ENCODE measurements at places on chromosomes 3 and 15. TPM values are rescaled to one million over a fixed set of nuclear protein-coding genes. Genes with fewer than 3 reads are reported as not detected.
A peak's percentile ranks its signal among the peaks of the same experiment; 100 is the strongest.

Gene TEX55
- total RNA-seq = not detected

Gene GRAMD1C
- 9.2 TPM for total RNA-seq

Gene GOLGA8T
- total RNA-seq = 0.79 TPM

- DNase-seq = no peak
These were observed 120.0 kb downstream of the TMCO5A start for GRCh38 chr15:38054488-38054887.

- DNase-seq = no peak
These were observed 23.5 kb upstream of the ARPIN start for GRCh38 chr15:89936051-89936785.

DNA sequence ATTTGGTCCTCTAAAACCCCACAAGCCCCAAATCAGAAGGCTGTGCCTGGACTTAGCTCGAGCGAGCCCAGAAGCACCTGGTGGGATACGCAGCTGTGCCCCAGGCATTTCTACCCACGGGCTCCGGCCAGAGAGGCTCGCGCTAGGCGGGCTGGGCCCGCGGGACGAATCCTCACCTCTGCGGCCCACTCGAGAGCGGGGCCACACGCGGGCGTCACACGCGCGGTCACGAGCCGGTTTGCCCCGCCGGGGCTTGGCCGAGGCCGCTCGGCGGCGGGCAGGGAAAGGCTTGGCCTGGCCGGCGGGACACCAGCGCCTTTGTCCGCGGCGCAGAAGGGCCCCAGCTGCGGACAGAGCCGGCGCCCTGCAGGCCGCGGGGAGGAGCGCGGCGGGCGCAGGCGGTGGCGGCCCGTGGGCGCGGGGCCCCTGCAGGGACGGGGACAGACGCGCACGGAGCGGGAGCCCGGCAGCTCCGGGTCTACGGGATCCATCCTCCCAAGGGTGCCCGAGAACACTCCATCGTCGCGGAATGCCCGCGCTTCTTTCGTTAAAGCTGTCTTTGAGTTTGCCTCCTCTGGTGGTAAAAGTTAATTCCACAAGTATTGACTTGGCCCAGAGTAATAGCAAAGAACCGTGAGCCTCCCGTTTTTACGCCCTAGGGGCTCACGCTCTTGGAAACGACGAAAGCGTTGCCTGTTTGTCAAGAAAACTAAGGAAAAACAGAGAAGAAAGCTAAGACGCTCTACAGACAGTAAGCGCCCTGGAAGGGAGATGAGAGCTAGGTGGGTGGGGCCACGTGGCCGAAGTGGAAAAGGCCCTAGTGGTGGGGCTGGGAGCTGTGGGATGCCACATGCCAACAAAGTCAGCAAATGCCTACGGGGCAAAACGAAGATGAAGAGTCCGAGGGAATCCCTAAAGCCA lies 26.4 kb downstream of the TYRO3 start:
- peak; percentile 71 for DNase-seq

- no peak for DNase-seq
These were observed 121.3 kb upstream of the THBS1 start for GRCh38 chr15:39459548-39459947.
